ENCODE measurements at places on chromosomes 1 and 21.

DNA sequence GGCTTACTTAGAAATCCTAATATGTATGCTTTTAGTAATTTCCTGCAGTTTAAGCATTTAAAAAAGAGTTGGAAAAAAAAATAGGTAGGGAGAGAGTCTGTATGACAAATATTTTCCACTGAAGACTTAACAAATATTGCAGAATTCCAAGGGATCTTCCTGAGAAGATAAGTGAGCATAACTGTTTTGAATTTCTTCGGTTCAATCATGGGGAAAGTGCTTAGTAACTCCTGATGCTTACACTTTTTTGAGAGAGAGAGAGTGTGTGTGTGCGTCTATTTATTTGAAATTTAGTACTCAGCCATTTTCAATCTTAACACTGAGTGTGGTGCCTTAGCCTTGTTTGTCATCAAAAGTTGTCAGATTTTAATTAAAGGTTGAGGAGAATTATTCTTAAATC is 18.5 kb downstream of the SON start:
- DNase-seq: no peak

DNA sequence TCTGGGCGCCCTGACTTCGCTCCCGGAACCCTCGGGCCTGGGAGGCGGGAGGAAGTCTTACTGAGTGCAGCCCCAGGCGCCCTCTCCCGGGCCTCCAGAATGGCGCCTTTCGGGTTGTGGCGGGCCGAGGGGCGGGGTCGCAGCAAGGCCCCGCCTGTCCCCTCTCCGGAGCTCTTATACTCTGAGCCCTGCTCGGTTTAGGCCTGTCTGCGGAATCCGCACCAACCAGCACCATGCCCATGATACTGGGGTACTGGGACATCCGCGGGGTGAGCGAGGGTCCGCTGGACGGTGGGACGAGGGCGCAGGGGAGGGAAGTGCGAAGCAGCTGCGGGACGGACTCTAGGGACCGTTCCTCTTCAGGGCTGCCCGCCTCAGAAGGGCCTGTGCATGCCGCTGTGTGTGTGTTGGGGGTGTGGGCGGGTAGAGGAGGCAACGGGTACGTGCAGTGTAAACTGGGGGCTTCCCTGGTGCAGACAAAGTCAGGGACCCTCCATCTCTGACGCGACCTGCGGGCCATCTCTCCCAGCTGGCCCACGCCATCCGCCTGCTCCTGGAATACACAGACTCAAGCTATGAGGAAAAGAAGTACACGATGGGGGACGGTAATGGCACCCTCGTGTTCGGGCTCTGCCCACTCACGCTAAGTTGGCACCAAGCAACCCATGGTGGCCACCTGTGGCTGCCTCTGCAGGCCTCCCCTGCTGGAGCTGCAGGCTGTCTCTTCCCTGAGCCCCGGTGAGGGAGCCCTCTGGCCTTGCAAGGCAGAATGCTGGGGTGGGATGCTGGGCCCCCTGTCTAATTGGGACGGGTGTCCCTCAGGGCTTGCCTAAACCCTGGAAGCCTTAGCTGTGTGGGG is at the start of gene GSTM1:
TSS of gene GSTM1 (plus strand) at position 177 of the 859 bp plus-strand sequence. CDS start at position 234, 57 bp downstream.
- DNase-seq: no peak

GRCh38 chr1:203701606-203702005 is 63.4 kb upstream of the LAX1 start:
- no peak for DNase-seq

GRCh38 chr1:59427784-59428183 is 130.9 kb downstream of the FGGY start:
- DNase-seq: no peak

- no peak for DNase-seq
These were observed 90.6 kb upstream of the KCTD3 start for GRCh38 chr1:215476541-215476940.

DNA sequence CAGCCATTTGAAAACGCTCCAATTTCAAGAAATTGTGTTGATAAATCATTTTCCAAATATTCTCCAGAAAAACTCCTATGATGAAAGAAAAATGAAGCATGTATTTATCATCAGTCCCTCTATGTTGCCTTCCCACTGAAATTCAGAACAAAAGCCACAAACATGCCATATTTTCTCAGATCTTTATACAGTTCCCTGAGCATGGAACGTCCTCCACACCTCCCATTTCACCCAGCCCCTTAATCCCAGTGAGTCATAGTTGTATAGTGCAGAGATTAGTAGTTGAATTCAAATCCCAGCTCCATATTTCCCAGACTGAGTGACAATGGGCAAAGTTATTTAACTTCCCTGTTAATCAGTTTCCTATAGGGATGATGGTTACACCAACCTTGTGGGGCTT is 20.6 kb upstream of the NPL start:
- no peak for DNase-seq

GRCh38 chr1:41765152-41765551 is 153.6 kb downstream of the HIVEP3 start:
- DNase-seq: no peak

GRCh38 chr1:117564227-117565075 is 41.4 kb upstream of the TENT5C start:
- DNase-seq: peak; percentile 56

GRCh38 chr1:186617926-186618325 is 62.3 kb downstream of the PTGS2 start:
- DNase-seq: no peak

DNA sequence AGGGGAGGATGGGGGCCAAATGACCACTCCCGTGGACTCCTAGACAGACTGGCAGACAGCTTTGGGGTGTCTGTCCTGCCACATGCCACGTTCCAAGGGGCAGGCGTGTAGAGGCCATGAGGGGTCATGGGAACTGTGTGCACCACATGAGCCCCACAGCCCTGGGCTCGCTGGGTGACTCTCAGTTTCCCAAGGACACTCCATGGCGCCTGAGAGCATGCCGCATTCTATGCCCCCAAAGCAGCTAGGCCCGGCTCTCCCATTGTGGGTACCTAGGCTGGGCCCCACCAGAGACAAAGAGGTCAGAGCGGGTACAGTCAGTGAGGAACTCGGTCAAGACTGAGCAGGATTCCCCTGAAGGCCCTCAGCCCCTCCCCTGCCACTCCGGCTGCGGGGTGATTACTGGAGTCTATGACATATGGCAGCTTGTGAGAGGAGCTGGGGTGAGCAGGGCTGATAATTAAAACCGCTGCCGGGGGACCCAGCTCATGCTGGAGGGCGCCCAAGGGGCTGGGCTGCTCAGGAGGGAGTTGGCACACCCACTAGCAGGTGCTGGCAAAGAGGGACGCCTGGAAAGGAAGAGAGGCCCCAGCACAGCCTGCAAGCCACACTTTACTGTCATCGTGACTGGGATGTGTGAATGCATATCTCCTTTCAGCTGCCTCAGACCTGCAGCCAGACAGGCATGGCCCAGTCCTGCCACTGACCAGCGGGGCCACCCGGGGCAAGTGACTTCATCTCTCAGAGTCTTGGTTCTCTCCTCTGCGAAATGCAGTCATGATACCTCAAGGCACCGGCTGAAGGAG is 8.4 kb downstream of the LRP8 start:
- DNase-seq: no peak

- peak; percentile 57 for DNase-seq
These were observed 240.1 kb downstream of the RHOU start for GRCh38 chr1:228975238-228975907.

GRCh38 chr1:186225096-186225495 is 150.0 kb downstream of the TPR start:
- no peak for DNase-seq

DNA sequence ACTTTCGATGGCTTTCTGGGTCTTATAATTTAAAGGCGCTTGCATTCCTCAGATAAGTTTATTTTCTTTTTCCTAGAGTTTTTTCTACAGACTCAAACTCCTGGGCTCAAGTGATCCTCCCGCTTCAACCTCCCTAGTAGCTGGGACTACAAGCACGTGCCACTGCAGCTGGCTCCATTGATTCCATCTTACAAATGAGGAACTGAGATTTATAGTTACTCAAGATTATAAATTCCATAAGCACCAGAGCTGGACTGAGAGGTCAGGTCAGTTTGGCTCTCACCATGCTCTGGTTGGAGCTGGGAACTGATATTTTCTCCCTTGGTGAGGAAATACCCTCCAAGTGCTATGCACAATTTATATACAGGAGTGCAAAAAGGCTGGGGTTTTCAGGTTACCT is 13.4 kb upstream of the PRPF38B start:
- DNase-seq: no peak

DNA sequence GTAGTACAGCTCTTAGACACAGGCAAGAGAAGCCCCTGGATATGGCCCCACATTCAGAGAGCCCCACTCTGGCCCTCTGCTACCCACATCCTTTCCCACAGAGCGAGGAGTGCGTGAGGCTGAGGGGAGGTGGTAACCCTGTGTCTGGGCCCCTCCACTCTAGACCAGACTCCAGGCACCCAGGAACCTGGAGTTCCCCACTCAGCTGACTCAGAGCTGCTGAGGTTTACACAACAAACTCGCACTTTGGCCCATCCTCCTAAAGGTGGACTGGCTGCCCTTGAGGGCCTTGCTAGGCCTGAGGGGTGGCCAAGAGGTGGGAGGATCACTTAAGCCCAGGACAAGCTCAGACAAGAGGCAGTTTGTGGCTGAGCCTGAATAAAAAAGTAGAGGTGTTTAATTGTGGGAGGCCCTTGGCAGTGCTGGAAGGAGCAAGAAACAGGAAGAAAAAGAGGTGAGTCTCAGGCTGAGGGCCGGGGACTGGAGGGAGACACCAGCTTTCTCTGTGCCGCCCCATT is 10.7 kb downstream of the MR1 start:
- DNase-seq: no peak

Data from lower leg skin (tissue), 4 donors.